Thyroid gland (tissue), 4 donors: ENCODE measurements at places on chromosomes 7 and 10. TPM values are rescaled to one million over a fixed set of nuclear protein-coding genes. Genes with fewer than 3 reads are reported as not detected.

CNTNAP2 gene
- not detected for total RNA-seq

MYOF gene
- 210 TPM for total RNA-seq

DPYSL4 gene
- 0.54 TPM for total RNA-seq

SERPINE1 gene
- 18.6 TPM for total RNA-seq

DNA sequence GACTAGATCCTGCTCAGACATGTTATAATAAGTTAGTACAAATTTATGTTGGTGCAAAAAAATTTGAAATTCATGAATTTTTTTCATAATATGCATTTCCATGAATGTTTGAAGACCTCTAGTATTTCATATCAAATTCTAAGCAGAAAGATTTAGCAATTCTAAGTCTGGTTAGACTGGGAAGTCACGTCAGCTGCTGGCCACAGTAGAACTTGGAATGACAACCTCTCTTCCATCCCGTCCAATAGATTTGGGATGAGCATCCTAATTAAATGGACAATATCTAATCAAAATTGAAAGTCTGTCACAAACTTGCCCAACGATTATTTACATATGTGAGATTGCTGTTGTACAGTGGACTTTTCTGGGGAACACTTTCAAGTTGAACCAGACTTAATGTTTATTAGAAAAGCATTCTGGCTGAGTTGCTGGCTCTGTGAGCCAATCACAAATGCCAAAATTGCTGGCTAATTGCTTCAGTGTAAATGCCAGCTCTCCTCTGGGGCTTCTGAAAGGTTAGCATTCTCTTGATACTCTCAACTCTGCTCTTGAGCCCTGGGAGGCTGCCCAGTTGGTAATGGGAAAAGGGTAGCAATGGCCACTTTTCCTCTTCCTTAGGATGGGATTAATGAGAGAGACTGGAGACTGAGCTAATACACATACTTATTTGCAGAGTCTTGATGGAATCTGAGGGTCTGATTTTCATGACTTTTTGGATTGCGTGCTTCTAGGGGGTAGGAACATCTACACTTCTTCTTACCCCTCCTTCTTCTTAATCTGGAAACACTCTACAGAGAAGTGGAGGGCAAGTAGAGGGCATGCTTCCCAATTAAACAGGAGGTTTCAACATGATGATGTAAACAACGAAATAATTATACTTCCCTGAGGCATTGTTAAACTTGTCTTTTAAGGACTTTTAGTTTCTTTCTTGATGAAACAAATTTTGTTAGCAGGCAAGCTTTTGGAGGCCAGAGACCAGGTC, 253.5 kb downstream of the BAMBI start:
- no peak overlapping the region for H3K27ac ChIP-seq
- H3K4me3 ChIP-seq = no peak overlapping the region
- no peak for DNase-seq
- H3K4me1 ChIP-seq = no peaks in the 10 kb centered on the region

GRCh38 chr7:135109562-135109961, 38.3 kb upstream of the TMEM140 start:
- H3K27ac ChIP-seq = no peak overlapping the region
- H3K36me3 ChIP-seq = no peaks in the 10 kb centered on the region
- no peaks in the 10 kb centered on the region for H3K4me1 ChIP-seq
- no peak for DNase-seq
- H3K4me3 ChIP-seq = no peak overlapping the region

DNA sequence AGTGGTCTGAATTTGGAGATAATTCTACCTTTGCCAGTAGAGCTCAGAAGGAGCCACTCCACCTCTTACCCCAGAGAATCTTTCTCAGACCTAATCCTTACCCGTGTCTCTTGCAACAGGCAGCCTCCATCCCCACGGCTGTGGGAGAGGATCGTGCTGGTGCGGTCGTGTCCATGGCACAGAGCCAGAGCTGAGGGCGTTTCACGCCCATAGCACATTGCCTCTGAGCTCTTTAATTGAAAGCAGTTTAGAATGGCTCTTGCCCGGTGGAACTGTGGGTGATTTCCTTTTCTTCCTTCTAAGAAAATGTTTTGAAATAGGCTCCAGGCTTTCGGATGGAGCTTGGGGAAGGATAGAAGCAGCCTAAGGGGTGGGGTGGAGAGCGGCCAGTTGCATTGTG, 41.5 kb downstream of the PRF1 start:
- no peak overlapping the region for H3K27ac ChIP-seq
- no peaks in the 10 kb centered on the region for H3K27me3 ChIP-seq
- no peaks in the 10 kb centered on the region for H3K36me3 ChIP-seq
- H3K4me3 ChIP-seq = no peak overlapping the region
- peaks cover 4% of the 10 kb centered on the region for H3K4me1 ChIP-seq

- no peak overlapping the region for H3K4me3 ChIP-seq
- no peaks in the 10 kb centered on the region for H3K27me3 ChIP-seq
- no peaks in the 10 kb centered on the region for H3K36me3 ChIP-seq
- H3K4me1 ChIP-seq = no peaks in the 10 kb centered on the region
- DNase-seq = no peak
- no peak overlapping the region for H3K27ac ChIP-seq
These were observed 529.8 kb downstream of the GALNT17 start for GRCh38 chr7:71661671-71662224.

GRCh38 chr7:20794676-20795075, 8.0 kb upstream of the SP8 start:
- DNase-seq = no peak
- no peak overlapping the region for H3K27ac ChIP-seq
- H3K4me1 ChIP-seq = peaks cover 7% of the 10 kb centered on the region
- no peak overlapping the region for H3K4me3 ChIP-seq
- H3K36me3 ChIP-seq = no peaks in the 10 kb centered on the region
- H3K27me3 ChIP-seq = peaks cover 67% of the 10 kb centered on the region

GRCh38 chr10:97380516-97380915, 20.6 kb downstream of the RRP12 start:
- no peak for DNase-seq
- H3K36me3 ChIP-seq = peaks cover 4% of the 10 kb centered on the region
- no peak overlapping the region for H3K4me3 ChIP-seq
- no peak overlapping the region for H3K27ac ChIP-seq

GRCh38 chr7:106062521-106062931, 49.6 kb downstream of the SYPL1 start:
- H3K27me3 ChIP-seq = no peaks in the 10 kb centered on the region
- peaks cover 36% of the 10 kb centered on the region for H3K4me1 ChIP-seq
- H3K27ac ChIP-seq = no peak overlapping the region
- DNase-seq = no peak
- H3K4me3 ChIP-seq = no peak overlapping the region
- H3K36me3 ChIP-seq = no peaks in the 10 kb centered on the region

- no peaks in the 10 kb centered on the region for H3K36me3 ChIP-seq
- no peak overlapping the region for H3K27ac ChIP-seq
- no peaks in the 10 kb centered on the region for H3K4me1 ChIP-seq
- no peaks in the 10 kb centered on the region for H3K27me3 ChIP-seq
- DNase-seq = no peak
These were observed 1047.1 kb downstream of the NRG3 start for GRCh38 chr10:82922046-82922445.

DNA sequence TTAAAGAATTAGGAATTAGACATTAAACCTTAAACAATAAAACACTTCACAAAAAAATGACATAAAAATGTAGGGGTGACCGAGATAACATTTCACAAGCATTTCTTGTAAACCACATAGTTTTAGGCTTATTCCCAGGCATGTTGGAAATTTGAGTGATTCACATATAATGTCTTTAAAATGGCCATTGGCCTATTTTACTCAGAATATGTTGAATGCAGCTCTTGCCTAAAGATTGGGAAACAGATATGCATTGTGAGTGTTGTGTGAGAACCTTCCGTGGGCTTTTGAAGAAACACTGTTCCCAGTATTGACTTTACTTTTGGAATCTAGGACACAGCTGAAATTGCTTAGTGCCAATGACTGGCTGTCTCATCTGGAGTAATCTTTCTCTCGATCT, 79.6 kb downstream of the ARL5B start:
- H3K4me1 ChIP-seq = no peaks in the 10 kb centered on the region
- H3K36me3 ChIP-seq = no peaks in the 10 kb centered on the region
- H3K27me3 ChIP-seq = no peaks in the 10 kb centered on the region

- H3K27ac ChIP-seq = no peak overlapping the region
- H3K4me1 ChIP-seq = no peaks in the 10 kb centered on the region
- DNase-seq = no peak
- no peaks in the 10 kb centered on the region for H3K36me3 ChIP-seq
These were observed 247.7 kb upstream of the DKK1 start for GRCh38 chr10:52066383-52066782.

GRCh38 chr10:104307576-104308438, 30.5 kb downstream of the ITPRIP start:
- H3K4me3 ChIP-seq = no peak overlapping the region
- H3K36me3 ChIP-seq = peaks cover 6% of the 10 kb centered on the region
- no peak overlapping the region for H3K27ac ChIP-seq
- no peak for DNase-seq

DNA sequence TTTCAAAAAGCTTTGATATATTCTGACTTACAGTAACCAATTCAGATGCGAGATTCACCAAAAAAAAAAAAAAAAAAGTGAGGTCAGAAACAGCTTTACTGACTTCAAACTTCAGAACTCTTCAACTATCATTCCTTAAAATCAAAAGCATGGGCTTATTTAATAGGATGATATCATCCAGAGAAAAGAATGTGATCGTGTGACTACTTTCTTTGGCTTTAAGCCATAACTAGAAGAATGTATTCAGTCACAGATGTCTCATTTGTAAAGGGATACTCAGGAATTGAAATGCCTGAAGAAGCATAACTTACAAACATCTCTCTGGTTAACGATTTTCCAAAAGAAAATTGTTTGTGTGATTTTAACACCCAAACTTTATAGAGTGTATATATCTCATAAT, 11.5 kb downstream of the TPK1 start:
- H3K27me3 ChIP-seq = no peaks in the 10 kb centered on the region
- no peak overlapping the region for H3K4me3 ChIP-seq
- H3K36me3 ChIP-seq = no peaks in the 10 kb centered on the region
- DNase-seq = no peak

DNA sequence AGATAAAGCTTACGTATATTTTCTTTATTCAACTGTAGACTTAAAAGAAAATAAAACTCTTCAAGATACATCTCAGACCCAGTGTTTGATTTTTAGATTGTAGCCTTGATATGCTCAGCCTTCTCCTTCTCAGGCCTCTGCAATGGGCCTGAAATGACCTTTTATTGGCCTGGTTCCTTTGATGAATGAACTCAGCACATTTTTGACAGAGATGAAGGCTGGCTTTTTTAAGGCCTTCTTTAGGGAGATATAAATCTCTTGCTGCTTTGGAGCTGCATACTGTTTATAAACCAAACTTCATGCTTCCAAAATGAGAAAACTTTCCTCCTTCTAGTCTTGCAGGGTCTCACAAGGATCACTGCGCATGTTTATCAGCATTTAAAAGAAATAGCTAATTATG, 1049.8 kb downstream of the LRMDA start:
- no peak overlapping the region for H3K4me3 ChIP-seq
- no peak for DNase-seq
- H3K27me3 ChIP-seq = no peaks in the 10 kb centered on the region

DNA sequence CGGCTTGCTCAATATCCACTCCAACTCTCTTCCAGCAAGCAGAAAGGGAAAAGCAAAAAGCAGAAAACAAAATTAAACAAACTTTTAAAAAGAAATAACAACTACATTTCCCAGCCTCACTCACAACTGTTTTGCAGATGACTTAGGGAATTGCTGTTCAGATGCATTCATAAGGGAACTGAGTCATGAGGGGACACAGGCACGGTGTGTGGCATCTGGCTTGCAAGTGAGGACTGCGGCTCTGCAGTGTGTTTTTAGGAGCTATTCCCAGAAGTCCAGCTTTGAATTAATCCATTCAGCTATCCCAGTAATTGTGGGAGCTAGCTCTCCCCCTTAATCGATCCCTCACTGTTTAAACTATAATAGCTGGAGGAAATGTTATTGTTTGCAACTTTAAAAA, 30.3 kb downstream of the PTN start:
- no peaks in the 10 kb centered on the region for H3K36me3 ChIP-seq
- no peaks in the 10 kb centered on the region for H3K27me3 ChIP-seq
- H3K4me1 ChIP-seq = no peaks in the 10 kb centered on the region
- no peak overlapping the region for H3K27ac ChIP-seq
- DNase-seq = no peak

GRCh38 chr7:19117091-19117869, at the start of gene TWIST1:
Gene TWIST1, minus strand, starts transcription at chr7:19117636. Its CDS starts 315 bp downstream, at chr7:19117321.
- DNase-seq = peak; percentile 12
- no peaks in the 10 kb centered on the region for H3K36me3 ChIP-seq
- H3K4me3 ChIP-seq = peak within 1 kb of the TSS; percentile 18

DNA sequence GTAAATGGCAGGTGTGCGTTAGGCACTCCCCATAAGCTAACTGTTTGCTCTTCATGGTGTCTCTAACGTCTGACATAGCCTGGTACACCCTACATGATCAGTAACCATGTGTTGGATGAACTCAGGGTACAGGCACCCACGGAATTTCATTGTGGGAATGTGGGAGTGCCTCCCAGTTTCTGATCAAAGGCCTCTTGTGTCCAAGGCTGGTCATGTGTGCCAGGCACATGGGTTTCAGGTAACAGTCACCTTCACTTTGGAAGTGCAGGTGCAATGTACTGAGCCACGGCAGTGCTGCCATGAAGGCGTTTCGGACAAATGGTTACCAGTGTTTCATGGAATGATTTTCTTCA, 298.3 kb downstream of the DNAJB6 start:
- no peaks in the 10 kb centered on the region for H3K27me3 ChIP-seq
- H3K36me3 ChIP-seq = no peaks in the 10 kb centered on the region
- DNase-seq = no peak
- H3K4me1 ChIP-seq = no peaks in the 10 kb centered on the region

DNA sequence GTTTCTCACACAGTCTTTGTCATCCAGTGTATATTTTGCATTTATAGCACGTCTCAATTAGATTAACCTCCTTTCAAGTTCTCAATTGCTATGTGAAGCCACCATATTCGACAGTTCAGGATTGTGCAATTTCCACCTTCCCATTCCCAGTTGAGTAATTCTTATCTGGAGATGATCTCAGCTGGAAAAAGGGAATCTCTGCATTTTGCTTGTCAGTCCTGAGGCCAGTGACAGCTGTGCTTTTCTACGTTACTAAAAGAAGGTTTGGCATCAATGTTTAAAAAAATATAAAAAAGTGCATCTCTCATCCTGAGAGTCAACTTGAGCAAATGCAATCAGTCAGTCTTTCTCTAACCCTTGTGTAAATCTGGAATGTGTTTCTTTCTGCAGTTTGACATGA, 247.7 kb downstream of the PRKG1 start:
- no peak overlapping the region for H3K27ac ChIP-seq
- DNase-seq = no peak
- H3K4me3 ChIP-seq = no peak overlapping the region
- no peaks in the 10 kb centered on the region for H3K27me3 ChIP-seq
- H3K36me3 ChIP-seq = no peaks in the 10 kb centered on the region

DNA sequence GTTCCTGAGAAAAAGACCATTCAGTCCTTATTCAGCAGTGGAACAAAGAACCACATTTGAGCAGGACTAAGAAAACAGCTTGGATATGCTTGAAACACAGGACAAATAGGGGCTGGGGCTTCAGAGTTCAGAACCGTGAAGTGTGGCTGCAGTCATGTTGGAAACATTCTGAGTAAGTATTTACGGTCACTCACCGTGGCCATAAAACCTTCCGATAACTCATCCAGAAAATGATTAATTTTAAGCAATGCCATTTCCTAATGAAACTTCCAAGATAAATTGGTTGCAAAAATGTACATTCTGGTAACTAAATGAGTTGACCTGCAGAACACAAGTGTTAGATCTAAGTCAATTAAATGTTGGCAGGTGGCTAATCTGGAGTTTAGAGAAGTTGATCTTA, 279.2 kb downstream of the CXCL12 start:
- H3K27me3 ChIP-seq = no peaks in the 10 kb centered on the region
- peak overlapping the region; percentile 13 for H3K27ac ChIP-seq
- H3K4me3 ChIP-seq = no peak overlapping the region
- H3K4me1 ChIP-seq = peaks cover 10% of the 10 kb centered on the region
- no peaks in the 10 kb centered on the region for H3K36me3 ChIP-seq

GRCh38 chr7:30572212-30572841, 22.4 kb upstream of the GARS1 start:
- peaks cover 6% of the 10 kb centered on the region for H3K4me1 ChIP-seq
- no peaks in the 10 kb centered on the region for H3K27me3 ChIP-seq
- H3K4me3 ChIP-seq = no peak overlapping the region
- H3K36me3 ChIP-seq = no peaks in the 10 kb centered on the region
- no peak for DNase-seq
